ENCODE measurements at places on chromosomes 12 and 14. TPM values are rescaled to one million over a fixed set of nuclear protein-coding genes. Genes with fewer than 3 reads are reported as not detected.

GRCh38 chr12:44968965-44969364 is 81.9 kb downstream of the DBX2 start:
- no peak for DNase-seq
- H3K27me3 ChIP-seq: no peaks in the 10 kb centered on the region

DNA sequence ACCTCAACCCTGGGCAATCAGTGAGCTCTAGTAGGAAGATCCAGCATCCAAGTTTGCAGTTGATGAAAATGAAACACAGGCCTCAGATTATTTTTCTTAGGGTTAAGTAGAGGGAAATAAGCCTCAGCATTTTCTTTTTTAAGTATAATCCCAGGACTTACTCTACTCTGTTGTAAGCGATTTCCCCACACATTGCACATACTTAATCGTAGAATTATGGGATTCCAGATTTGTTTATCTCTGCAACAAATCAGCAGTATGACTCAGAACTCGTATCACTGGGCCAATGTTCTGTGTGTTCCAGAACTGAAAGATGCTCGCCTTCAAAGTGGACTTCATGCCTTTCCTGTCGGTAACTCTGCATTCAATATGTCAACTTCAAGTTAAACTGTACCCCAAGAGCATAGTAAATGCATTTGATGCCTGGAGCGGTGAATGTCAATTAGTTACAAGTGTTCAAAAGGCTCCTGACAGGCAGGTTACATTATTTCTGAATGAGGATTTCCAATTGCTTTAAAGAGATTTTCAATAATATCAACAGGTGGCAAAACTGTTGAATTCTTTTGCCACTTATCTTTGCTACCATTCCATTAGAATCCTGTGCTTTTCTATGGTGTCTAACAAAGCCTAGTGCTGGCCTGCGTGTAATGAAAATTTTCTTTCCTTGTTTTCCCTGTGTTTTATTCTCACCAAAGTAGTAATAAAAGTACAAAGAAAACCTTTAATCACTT is 323.8 kb upstream of the SYT1 start:
- H3K4me1 ChIP-seq: no peaks in the 10 kb centered on the region
- no peaks in the 10 kb centered on the region for H3K27me3 ChIP-seq
- H3K27ac ChIP-seq: no peak overlapping the region
- no peak overlapping the region for H3K4me3 ChIP-seq

DNA sequence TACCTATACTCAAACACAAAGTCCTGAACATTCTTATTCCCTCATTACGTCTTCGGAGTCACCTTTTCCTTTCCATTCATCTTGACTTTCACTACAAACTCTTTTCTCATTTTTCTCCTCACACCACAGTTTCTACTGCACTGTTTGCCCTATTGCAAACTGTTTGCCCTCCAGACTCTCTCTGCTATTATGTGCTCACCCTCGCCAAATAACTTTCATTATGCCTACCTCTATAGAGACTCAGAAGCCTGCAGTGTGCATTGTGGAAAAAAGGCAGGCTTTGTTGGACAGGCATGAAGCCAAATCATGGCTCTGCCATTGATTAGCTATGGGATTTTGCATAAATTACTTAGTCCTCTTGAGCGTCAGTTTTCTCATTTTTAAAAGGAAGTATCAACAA is 246.6 kb upstream of the CCDC196 start:
- no peaks in the 10 kb centered on the region for H3K36me3 ChIP-seq
- DNase-seq: no peak
- no peak overlapping the region for H3K4me3 ChIP-seq
- H3K27me3 ChIP-seq: no peaks in the 10 kb centered on the region

- H3K4me1 ChIP-seq: no peaks in the 10 kb centered on the region
- H3K36me3 ChIP-seq: no peaks in the 10 kb centered on the region
- no peak overlapping the region for H3K27ac ChIP-seq
- no peak for DNase-seq
- no peak overlapping the region for H3K4me3 ChIP-seq
- no peaks in the 10 kb centered on the region for H3K27me3 ChIP-seq
Observed at GRCh38 chr12:10073261-10073660, 25.5 kb downstream of the CLEC1A start.

DNA sequence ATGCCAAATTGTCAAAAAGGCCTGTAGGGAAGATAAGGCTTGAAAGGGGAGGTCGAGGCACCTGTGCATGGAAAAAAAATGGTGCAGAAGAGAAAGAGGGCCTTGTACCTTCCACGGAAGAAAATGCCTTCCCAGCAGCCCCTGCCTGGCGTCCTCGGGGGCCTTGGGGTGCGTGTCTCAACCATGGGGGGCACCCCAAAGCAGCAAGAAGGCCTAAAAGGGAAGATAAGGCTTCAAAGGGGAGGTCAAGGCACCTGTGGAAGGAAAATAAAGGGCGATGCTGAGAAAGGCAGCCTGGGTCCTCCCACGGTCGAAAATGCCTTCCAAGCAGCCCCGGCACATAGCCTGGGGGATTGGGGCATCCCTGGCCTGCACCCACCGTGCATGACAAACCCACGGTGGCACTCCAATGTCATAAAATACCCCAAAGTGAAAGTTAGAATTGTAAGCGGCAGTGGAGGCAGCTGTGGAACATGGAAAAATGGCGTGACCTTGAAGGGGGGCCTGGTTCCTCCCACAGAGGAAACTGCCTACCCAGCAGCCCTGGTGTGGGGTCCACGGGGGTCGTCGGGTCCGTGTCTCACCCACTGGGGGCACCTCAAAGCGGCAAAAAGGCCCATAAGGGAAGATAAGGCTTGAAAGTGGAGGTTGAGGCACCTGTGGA is 275.0 kb downstream of the ALG10 start:
- no peaks in the 10 kb centered on the region for H3K4me1 ChIP-seq
- H3K36me3 ChIP-seq: no peaks in the 10 kb centered on the region
- H3K27me3 ChIP-seq: no peaks in the 10 kb centered on the region
- no peak for DNase-seq
- no peak overlapping the region for H3K27ac ChIP-seq

DNA sequence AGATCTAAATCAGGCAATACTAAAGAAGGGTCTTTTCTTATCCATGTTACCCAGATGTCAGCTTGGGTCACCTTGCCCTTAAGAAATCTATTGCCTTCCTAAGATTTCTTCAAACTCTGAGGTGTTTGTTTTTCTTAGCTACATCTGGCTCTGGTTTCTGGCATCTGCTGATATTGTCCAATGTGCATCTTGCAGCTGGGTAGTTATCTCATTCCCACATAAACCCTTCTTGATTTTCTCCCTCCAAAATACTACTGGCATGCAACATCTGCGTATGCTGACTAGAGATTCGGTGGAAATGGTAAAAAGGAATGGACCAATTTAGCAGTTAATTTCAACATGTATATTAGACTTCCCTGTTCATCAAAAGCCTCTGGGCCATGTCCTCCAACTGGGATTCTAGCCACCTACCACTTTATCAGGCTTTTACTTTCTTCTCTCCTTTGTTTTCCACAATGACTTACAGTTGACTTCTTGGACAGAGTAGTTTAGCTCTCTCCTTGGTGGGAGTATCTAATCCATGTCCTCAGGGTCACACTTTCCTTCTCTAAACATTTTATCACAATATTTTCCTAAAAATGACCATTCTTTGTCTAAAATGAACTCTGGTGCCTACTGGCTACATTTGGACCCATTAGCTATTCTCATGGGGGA is 324.8 kb upstream of the FAR2 start:
- DNase-seq: no peak
- no peak overlapping the region for H3K27ac ChIP-seq
- no peaks in the 10 kb centered on the region for H3K36me3 ChIP-seq
- no peaks in the 10 kb centered on the region for H3K4me1 ChIP-seq
- no peak overlapping the region for H3K4me3 ChIP-seq

DNA sequence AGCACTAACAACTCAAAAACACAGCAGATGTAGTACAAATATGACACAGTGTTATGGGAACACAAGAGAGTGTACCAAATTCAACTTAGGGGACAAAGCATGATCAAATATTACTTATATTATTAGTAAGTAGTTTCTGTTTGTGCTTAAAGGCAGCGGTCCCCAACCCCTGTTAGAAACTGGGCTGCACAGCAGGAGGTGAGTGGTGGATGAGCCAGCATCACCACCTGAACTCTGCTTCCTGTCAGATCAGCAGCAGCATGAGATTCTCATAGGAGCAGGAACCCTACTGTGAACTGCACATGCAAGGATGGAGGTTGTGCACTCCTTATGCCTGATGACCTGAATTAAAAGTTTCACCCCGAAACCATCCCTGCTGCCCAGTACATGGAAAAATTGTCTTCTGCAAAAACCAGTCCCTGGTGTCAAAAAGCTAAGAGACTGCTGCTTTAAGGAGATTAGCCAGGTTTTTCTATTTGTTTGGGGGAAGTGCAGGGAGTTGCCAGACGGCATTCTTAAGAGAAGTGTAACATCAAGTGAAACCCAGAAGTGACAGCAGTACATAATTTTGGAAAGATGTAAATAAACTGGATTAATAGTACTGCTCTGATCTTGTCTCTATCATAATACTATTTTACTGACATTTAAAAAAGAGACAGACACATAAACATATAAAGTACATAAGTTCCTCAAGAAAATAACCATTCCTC is 26.7 kb downstream of the GTF2A1 start:
- H3K4me1 ChIP-seq: no peaks in the 10 kb centered on the region
- peaks cover 62% of the 10 kb centered on the region for H3K36me3 ChIP-seq
- no peak overlapping the region for H3K4me3 ChIP-seq
- H3K27ac ChIP-seq: no peak overlapping the region

GRCh38 chr12:1273051-1273450 is 282.0 kb downstream of the ERC1 start:
- no peak overlapping the region for H3K27ac ChIP-seq
- H3K4me1 ChIP-seq: no peaks in the 10 kb centered on the region
- no peak for DNase-seq
- no peaks in the 10 kb centered on the region for H3K27me3 ChIP-seq

GRCh38 chr12:66573605-66574004 is 105.3 kb downstream of the GRIP1 start:
- DNase-seq: no peak
- no peaks in the 10 kb centered on the region for H3K36me3 ChIP-seq
- H3K4me3 ChIP-seq: no peak overlapping the region
- no peaks in the 10 kb centered on the region for H3K4me1 ChIP-seq
- H3K27ac ChIP-seq: no peak overlapping the region
- no peaks in the 10 kb centered on the region for H3K27me3 ChIP-seq

LRTM2 gene
- total RNA-seq: not detected

GRCh38 chr12:30357766-30358490 is 337.7 kb downstream of the IPO8 start:
- H3K27me3 ChIP-seq: no peaks in the 10 kb centered on the region
- H3K4me1 ChIP-seq: peaks cover 11% of the 10 kb centered on the region
- H3K36me3 ChIP-seq: no peaks in the 10 kb centered on the region
- no peak overlapping the region for H3K4me3 ChIP-seq
- no peak for DNase-seq

GRCh38 chr12:7265251-7265650 is 38.6 kb upstream of the ACSM4 start:
- H3K36me3 ChIP-seq: no peaks in the 10 kb centered on the region
- no peak overlapping the region for H3K4me3 ChIP-seq
- no peak for DNase-seq

DNA sequence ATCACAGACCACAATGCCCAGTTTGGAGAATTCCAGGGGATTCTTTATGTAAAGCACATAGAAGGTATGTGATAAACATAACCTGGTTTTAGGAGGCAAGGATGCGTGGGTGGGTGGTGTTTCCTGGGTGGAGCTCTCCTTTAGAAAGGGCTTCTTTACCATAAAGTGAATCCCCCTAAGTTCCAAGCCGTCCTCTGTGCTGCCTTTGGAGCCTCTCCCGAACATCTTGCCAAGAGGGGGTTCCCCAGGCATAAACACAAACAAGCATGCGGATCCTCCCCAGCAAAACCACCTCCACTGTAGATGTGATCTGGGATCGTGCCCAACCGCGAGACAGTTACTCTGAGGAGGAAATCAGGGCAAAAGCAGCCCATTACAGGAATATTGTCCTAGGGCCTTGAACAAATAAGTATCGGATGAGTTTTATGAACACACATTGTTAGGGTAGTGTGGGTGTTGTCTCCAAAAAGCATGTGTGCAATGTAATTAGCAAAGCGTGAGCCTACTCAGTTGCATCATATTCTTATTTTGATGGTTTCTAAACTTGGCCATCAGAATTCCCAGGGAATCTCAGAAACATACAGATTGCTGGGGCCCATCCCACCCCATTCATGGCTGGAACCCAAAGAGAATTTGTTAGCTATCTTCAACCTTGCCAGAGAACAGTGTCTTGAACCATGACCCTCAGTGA is 48.8 kb upstream of the CORO1C start:
- no peak overlapping the region for H3K4me3 ChIP-seq
- no peak for DNase-seq
- peak overlapping the region; percentile 6 for H3K27ac ChIP-seq
- H3K27me3 ChIP-seq: no peaks in the 10 kb centered on the region
- H3K36me3 ChIP-seq: no peaks in the 10 kb centered on the region
- H3K4me1 ChIP-seq: peaks cover 52% of the 10 kb centered on the region

CHGA gene
- total RNA-seq: not detected

B3GNT4 gene
- not detected for total RNA-seq

GRCh38 chr14:86712727-86713126 is 1182.8 kb downstream of the FLRT2 start:
- H3K36me3 ChIP-seq: no peaks in the 10 kb centered on the region
- H3K4me1 ChIP-seq: no peaks in the 10 kb centered on the region
- no peaks in the 10 kb centered on the region for H3K27me3 ChIP-seq
- H3K27ac ChIP-seq: no peak overlapping the region

DNA sequence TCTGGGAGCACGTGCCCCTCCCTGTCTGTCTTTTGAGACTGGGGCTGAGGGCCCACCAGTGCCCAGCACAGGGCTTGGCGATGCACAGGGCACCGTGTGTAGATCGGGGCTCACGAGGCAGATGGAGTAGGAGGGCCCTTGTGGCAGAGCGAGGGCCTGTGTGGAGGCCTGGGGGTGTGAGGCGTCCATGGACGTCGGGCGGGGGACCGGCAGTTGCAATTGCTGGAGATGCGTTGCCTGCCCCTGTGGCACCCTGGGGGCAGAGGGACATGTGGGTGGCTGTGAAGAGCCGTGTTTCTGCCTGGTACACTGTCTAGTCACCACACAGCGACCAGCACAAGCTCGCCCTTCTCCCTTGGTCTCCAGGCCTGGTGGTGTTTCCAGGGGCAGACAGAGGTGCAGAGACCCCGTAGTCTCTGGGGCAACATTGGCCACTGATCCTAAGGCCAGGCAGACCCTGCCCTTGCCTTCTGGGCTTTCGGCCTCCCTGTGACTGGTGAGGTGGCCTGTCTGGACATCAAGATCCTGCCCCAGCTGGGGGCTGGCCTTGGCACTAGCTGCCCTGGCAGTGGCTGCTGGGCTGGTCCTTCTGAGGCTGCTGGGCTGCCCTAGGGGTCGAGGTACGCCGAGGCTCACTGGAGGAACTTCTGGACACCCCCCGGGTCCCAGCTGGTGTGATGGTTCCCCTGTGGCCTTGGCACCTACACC is 14.5 kb downstream of the KIF26A start:
- no peak for DNase-seq
- no peaks in the 10 kb centered on the region for H3K4me1 ChIP-seq
- H3K27ac ChIP-seq: no peak overlapping the region
- H3K36me3 ChIP-seq: no peaks in the 10 kb centered on the region
- H3K27me3 ChIP-seq: no peaks in the 10 kb centered on the region
- H3K4me3 ChIP-seq: no peak overlapping the region

DNA sequence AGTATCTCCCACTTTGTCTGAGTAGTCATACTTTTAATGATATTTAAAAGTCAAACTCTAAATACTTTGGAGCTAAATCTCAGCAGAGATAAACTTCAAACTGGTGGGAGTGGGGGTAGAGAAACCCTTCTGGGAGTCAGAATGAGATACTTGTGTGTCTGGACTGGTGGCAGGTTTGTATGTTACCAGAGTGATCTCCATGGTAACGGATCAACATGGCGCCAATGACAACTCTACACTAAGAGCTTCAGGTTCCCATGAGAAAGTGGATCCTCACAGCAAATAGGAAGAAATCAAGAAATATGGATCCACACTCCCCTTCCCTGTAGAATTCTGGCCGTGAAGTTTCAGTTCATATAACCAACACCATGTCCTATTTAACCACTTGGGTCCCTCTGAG is 121.9 kb downstream of the ETV6 start:
- no peaks in the 10 kb centered on the region for H3K36me3 ChIP-seq
- no peak for DNase-seq
- peaks cover 35% of the 10 kb centered on the region for H3K4me1 ChIP-seq
- no peak overlapping the region for H3K4me3 ChIP-seq

Measured in right atrium auricular region (tissue), 2 donors.